ENCODE measurements at places on chromosomes 3 and 15.

DNA sequence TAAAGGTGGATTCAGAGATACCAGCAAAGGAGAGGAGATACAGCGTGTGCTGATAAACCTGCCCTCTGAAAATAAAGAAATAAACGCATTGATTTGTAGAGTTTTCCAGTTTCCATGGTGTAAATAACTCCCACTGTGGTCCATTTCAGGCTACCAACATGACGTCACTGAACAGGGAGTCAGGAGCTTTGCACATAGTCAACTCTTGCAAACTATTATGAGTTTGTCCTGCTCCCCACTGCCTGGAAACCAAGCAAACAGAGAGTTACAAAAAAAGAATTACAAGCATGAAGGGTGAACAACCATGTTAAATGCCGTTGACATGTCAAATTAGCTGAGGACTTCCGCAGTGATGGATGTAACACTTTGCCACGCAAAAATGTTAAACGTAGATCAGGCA is 70.4 kb upstream of the GATA2 start:
- no peak for DNase-seq

GRCh38 chr15:91849180-91849579 is 4.3 kb upstream of the SLCO3A1 start:
- DNase-seq: no peak

DNA sequence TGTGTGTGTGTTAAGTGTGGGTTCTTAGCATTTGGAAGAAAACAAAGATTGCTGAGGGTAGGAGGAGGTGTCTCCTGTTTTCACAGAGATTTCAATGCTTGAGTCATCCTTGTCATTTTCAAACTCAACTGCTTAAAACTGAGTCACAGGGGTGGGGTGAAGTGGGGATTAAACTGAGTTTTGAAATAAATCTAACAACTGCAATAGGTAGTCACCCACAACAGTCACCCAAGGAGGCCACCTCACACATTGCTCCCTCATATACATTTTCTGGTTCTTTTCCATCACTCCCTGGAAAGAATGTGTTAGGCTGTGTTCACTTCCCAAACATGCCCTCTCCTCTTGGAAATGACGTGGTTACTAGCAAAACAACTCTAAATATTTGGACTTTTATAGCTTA is 187.7 kb upstream of the CMC1 start:
- DNase-seq: peak; percentile 23

DNA sequence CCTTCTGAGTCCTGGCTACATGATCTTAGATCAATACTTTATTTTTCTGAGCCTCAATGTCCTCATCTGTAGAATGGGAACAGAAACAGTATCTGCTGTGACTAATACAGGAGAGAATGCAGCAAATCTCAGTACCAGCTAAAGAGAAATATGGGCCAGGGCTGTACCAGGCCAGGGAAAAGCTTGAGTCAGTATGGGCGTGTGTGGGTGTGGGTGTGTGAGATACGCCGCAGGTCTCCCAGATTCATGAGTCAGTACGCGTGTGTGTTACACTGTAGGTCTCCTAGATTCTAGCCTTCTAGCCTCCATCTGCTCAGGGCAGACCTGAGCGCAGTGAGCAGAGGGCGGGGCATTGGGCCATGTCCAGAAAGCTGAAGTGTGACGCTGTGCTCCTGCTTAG is 15.2 kb downstream of the GNAI2 start:
- DNase-seq: peak; percentile 57

GRCh38 chr3:133119176-133119575 is 81.0 kb downstream of the TMEM108 start:
- DNase-seq: no peak

DNA sequence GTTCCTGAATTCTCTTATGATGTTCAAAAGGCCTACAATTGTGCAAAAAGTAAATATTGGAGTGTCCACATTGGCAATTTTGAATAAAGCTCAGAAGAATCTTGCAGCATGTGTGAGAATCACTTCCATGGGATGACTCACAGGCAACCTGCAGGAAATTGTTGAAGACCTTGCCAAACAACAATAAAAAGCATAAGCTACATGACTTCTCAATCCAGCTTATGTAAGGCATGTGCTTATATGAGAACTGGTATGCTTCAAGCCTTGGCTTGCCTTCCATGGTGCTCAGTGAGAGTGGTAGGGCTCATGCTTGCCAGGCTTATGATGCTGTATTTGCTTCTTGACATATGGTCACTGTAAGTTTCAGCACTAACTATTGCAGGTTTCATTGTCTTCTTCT is 18.4 kb upstream of the BCHE start:
- DNase-seq: no peak

DNA sequence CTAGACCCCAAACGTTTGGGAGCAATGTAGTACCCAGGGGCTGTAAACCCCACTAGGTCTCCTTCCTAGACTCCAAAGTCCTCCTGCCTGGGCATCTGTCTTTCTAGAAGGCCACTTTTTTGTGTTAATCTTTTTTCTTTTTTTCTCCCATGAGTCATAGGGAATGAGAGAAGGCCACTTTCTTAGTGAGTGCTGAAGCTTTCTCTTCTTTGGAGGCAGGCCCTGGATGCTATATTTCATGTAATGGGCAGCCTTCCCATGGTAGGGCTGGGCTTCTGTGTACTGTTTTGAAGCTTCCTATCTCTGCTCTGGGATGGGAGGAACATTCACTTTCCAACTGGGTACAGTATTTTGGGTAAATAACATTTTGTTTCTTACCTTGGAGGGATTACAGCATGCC is 15.2 kb upstream of the RTP2 start:
- no peak for DNase-seq

DNA sequence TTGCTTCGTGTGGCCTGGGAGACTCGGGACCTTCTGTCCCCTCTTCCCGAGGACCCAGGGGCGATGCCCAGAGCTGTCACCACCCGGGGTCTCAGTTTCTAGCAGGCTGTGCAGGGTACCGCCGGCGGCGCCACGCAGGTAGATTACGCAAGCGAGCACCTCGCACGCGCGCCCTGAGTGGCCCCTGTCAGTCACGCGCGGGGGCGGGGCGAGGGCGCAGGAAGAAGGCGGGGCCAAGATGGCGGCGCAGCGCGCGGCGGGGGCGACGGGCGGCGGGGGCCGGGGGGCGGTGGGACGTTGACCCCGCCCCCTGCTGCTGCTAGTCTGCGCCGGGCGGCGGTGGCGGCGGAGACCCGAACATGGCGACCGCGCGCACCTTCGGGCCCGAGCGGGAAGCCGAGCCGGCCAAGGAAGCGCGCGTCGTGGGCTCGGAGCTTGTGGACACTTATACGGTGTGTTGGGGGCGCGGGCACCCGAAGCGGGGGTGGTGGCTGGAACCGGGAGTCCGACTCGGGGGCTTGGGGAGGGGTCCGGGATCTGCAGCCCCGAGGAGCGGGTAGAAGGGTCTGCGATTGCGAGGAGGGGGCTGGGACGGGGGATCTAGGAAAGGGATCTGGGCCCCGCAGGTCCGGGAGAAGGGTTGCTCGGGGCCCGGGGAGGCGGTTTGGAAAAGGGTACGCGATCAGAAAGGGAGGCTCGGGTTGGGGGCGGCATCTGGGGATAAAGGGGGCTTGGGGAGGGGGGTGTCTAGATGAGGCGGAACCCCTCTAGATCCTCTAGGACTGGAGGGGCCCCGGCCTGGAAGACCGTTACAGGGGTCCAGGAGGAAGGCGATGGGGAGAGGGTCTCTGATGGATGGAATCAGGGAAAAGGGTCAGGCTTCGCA is at the start of gene NISCH:
Gene NISCH, plus strand, starts transcription at position 322 of the 886 bp plus-strand sequence. Its CDS starts 38 bp downstream, at position 360.
- peak; percentile 98 for DNase-seq

DNA sequence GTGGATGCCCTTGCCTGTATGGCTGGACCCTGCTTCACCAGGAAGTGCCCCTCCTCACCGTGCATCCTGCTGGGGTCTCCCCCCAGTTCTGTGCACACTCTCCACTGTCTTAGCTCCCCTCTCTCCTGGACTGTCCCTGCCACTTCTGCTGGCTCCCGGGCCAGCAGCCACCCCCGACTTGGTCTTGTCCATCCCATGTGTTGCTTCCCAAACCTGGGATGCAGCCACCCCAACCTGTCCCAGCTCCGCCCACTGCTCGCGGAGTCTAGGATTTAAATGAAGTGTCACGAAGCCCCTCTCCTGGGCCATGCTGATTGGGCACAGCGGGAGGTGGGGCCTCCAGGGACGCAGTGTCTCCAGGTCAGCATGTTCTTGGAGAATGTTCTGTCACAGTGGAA is 48.5 kb downstream of the PLXNA1 start:
- no peak for DNase-seq

DNA sequence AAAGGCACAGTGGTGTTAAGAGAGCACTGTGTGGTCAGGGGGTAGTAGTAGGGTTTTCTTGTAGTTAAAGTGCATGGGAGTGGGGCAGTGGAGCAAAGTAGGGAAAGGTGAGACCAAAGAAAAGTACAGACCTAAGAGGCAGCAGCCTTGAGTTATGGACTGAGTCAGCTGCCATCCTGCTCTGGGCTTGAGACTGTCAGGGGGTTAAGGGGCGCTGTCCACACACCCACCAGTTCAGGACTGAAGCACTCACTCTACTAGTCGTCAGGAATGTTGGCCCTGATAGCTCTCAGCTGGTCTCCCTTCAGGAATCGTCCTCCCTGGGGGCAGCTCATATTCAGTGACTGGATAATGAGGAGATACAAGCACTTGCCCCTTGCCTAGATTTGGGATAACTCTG is 7.9 kb downstream of the CCR4 start:
- DNase-seq: no peak
